ENCODE measurements at places on chromosomes 5 and 9. TPM values are rescaled to one million over a fixed set of nuclear protein-coding genes. Genes with fewer than 3 reads are reported as not detected.

GRCh38 chr5:6732634-6733410 lies 19.6 kb downstream of the TENT4A start:
- peak; percentile 58 for DNase-seq

GRCh38 chr5:99724732-99725290 lies 796.0 kb upstream of the CHD1 start:
- no peak for DNase-seq

GRCh38 chr5:133897431-133897830 lies 71.0 kb downstream of the C5orf15 start:
- DNase-seq: no peak

DNA sequence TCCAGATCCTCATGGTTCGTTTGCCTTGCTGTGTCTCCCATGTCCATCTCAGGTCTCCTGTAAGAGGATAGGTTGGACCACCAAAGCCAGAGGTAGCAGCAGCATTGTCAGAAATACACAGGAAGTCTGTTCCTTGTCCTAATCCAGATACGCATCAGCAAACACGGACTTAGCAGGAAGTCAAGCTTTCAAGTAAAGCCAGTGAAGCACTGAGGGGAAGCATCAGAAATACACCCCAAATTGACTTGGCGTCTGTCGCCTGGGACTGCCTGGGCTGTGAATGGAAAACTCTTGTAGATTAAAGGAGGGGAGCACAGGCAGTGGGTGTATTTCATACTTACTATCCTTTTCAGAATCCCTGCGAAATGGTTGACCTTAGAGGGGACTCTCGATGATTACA lies 171.3 kb downstream of the PSAT1 start:
- DNase-seq: no peak

GRCh38 chr9:116362493-116362892 lies 208.9 kb downstream of the PAPPA start:
- no peak for DNase-seq

Gene FAT2
- total RNA-seq: 66.5 TPM

Gene LRRC19
- total RNA-seq: not detected

DNA sequence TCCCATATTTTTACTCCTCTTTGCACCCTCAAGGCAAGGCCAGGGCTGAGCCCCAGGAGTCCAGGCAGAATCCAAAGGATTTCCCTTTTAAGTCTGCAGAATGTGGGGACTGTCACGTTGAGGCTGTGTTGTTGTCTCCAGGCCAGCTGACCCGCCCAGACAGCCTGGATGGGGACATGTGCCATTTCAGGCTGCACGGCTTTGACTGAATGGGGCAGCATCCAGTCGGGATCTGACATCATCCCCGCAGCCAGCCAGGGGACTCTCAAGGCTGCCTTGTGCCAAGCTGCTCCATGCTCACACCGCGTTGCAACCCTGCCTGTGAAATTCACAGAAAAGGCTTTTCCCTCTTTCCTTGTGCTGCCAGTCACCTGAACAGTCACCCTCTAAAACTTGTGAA lies 2.2 kb upstream of the ZNF366 start:
- no peak for DNase-seq

Data from mammary epithelial cell (primary cell).